Urinary bladder (tissue), 4 donors: ENCODE measurements at places on chromosomes 5 and 9. TPM values are rescaled to one million over a fixed set of nuclear protein-coding genes. Genes with fewer than 3 reads are reported as not detected.

- no peak for DNase-seq
Observed at GRCh38 chr5:6582507-6583048, 50.3 kb downstream of the NSUN2 start.

DNA sequence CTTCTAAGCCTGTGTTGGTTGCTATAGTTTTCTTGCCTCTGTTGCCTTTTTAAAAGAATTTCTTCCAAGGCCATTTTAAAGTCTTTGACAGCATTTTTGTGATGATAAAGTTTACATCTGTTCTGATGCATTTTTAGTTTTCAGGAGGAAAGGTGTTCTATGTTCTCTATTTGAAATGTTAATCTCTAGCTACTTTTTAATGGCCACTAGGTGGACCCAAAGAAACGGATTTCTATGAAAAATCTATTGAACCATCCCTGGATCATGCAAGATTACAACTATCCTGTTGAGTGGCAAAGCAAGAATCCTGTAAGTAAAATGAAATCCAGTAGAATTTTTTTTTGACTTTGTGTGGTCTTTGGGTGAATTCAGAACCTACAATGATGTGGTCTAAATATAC, 60.2 kb downstream of the MELK start:
- DNase-seq = no peak

DNA sequence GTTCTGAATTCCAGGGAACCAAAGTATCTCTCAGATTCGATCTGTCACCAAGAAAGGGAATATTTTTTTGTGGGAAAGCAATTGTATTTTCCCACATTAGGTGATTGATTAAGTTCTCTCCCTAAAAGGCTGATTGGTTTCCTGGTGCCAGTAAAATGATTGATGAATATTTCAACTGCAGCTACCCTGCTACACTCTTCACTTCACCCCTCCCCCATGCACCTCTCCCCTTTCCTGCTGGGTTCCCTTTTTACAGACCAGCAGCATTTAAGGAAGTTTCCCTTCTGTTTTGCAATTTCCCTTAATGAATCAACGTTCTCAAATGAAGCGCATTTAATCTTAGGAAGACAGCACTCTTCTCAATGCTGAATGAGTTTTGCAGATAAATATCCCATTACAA, 13.1 kb downstream of the NR6A1 start:
- DNase-seq = no peak

BNC2 gene
- total RNA-seq = 69.5 TPM

- DNase-seq = no peak
Observed at GRCh38 chr9:15724016-15724415, 171.2 kb downstream of the CCDC171 start.

FREM1 gene
- 53.2 TPM for total RNA-seq

DNA sequence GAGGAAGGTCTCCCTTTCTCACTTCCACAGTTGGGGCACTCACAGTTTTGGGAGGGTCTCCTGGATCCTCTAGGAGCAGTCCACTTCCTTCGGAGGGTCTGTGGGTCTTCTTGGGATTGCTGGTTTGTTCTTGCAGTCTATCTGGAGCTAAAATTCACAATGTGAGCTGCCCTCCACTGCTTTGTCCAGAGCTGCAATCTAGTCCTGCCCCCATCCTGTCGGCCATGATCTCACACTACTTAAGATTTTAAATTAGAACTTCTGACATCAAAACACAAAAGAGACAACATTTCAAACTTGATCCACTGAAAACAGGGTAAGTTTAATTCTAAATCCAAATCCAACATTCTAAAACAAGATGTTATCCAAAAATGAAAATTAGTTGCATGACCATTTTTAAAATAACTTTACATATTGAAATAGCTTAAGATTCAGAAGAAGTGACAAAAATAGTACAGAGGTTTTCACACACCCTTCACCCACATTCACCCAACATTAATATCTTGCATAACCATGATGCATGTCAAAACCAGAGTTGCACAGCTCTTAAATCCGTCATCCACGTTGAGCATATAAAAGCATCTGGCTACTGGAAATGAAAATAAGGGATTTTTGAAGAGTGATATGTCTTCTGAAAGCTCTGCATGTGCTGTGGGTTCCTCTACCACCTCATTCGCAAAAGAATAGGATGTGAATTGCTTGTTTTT, 113.7 kb upstream of the EPB41L4A start:
- DNase-seq = no peak

DNA sequence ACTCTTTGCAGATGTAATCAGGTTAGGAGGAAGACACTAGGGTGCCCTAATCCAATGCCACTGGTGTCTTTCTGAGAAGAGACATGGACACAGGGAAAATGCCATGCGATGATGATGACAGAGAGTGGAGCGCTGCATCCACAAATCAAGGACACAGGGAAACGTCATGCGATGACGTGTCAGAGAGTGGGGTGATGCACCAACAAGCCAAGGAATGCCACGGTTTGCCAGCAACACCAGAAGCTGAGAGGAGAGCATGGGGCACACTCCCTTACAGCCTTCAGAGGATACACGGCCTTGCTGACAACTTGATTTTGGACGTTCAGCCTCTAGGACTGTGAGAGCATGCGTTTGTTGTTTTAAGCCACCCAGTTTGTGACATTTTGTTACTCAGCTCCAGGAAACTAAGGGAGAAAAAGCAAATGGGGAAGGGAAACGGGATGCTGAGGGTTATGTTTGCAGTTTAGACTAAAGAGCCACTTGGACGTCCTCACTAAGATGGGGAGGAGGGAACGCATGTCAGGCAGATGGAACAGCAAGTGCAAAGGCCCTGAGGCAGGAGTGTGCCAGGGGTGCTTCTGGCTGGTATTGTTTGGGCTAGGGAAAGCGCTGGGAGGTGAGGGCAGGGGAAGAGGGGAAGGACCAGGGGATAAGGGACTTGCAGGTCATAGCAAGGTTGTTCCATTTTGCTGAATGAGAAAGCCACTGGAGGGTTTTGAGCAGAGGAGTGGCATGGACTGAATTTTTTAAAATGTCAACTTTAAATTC, 2.5 kb upstream of the TENT4A start:
- DNase-seq = no peak

- no peak for DNase-seq
Observed at GRCh38 chr5:117794847-117795246, 1193.5 kb downstream of the DTWD2 start.
